Melanocyte of skin (primary cell): ENCODE measurements at places on chromosomes 1 and 21. TPM values are rescaled to one million over a fixed set of nuclear protein-coding genes. Genes with fewer than 3 reads are reported as not detected.

Gene ATP1A4
- total RNA-seq = under 0.01 TPM in 1 of 2 replicates, not detected in the other

Gene FCGR3A
- total RNA-seq = not detected in 2 replicates

Gene PDE9A
- total RNA-seq = 0.93 and 1.7 TPM in 2 replicates

Gene SEC16B
- 0.31 and 1.3 TPM in 2 replicates for total RNA-seq

Gene PKLR
- under 0.01 TPM in 1 of 2 replicates, not detected in the other for total RNA-seq

Gene FBXO2
- total RNA-seq = 1.4 and 4.4 TPM in 2 replicates

Gene DUSP10
- total RNA-seq = 50.2 and 69.2 TPM in 2 replicates

Gene LGR6
- total RNA-seq = not detected in 2 replicates

Gene CACHD1
- 8.7 and 10.0 TPM in 2 replicates for total RNA-seq

Gene ALDH9A1
- total RNA-seq = 74.0 and 131 TPM in 2 replicates

Gene GPATCH3
- 9.6 and 10.9 TPM in 2 replicates for total RNA-seq

Gene GRIK3
- total RNA-seq = not detected in 2 replicates

Gene FAM151A
- not detected in 2 replicates for total RNA-seq

Gene SELE
- under 0.01 TPM in 1 of 2 replicates, not detected in the other for total RNA-seq
